Neural progenitor cell (in vitro differentiated cells): ENCODE measurements at places on chromosomes 12 and 14.

DNA sequence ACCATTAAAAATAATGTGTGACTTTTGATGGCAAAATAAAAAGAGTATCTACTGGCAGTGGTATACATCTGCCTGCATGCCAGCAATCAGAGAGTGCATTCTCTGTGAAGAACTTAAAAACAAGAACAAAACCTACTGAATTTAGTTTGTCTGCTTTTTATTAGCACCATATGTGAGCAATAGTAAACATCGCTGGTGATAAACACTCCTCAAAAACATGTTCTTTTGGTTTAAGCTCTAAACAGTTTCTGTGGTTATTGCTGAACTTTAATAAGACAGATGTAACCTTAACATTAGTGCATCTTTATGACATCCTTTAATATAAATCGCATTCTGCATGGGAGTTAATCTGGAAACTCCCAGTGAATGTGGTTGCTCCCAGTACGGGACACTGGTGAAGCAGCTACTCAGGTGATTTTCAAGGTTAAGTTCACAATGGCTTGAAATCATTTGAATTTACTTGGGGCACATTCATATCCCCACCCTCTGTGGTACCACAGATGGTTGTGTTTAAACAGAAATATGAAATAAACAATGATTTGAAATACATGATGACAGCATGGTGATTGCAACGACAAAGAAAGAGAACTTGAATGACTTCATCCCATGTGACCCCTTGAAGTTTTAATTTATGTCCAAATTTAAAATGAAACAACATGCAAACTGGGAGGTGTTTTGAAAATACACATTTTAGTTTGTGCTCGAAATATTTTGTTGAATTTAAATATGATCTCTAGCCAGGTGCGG, 285.9 kb downstream of the FOXN3 start:
- no peak for DNase-seq

- no peak for DNase-seq
Measured at GRCh38 chr12:102144221-102144620, 24.2 kb downstream of the PARPBP start.

- DNase-seq: no peak
Measured at GRCh38 chr12:96743606-96744005, 163.5 kb upstream of the NEDD1 start.

DNA sequence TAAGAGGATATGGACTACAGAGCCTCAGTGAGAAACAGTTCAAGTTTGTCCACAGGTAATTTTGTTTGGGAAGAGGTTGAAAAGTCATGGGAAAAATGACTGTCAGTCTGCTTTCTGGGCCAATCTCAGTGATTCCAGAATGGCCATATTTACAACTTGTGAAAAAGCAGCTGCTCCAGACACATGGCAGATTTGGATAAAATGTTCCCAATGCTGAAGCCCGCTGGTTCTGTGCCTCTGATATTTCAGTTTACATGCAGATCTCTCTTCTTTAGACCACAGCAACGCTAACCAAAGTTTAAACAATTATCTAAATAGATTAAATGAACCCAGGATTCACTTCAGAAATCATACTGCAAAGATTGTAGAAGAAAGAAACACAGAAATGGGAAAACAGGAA, 222.8 kb downstream of the SOX5 start:
- DNase-seq: no peak

- DNase-seq: no peak
Measured at GRCh38 chr12:52975204-52975603, 26.3 kb downstream of the KRT18 start.

GRCh38 chr14:89417091-89417464, at the start of gene FOXN3:
Gene FOXN3 (minus strand): TSS chr14:89417233. CDS start chr14:89412476, 4,757 bp downstream.
- peak; percentile 95 for DNase-seq

DNA sequence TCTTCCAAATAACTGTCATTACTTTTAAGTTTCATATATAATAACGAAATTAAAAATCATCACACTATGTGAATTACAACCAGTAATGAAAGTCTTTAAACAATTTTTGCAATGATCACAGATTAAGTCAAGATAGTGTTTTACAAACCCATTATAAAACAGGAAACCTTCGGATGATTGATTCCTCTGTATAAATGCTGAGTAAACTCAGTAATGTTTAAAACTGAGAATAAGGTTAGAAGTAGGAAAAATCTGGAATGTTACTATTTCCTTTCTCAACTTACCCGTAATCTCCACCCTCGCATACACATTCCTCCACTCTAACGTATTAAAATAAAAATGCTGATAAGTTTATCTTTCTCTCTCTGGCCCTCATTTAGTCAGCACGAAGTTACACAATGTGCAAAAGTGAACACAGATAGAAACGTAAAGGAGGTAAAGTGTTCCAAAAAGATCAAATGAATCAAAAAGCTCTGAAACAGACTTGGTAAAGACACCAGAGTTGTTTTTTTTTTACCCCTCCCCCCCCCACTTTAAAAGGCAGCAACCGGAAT, 1.6 kb downstream of the ZFC3H1 start:
- no peak for DNase-seq
